Stimulated activated CD8-positive, alpha-beta memory T cell treated with anti-CD3 and anti-CD28 coated beads, Interleukin-7, amount 100 ng/mL, for 1 hour (primary cell): ENCODE measurements at places on chromosomes 16 and 17.

- DNase-seq, result no peak
Measured at GRCh38 chr17:83121921-83122820, 42.8 kb downstream of the METRNL start.

- DNase-seq, result no peak
Measured at GRCh38 chr16:26752166-26752565, 314.6 kb upstream of the C16orf82 start.

GRCh38 chr16:65268331-65268730 lies 146.5 kb upstream of the CDH11 start:
- no peak for DNase-seq

DNA sequence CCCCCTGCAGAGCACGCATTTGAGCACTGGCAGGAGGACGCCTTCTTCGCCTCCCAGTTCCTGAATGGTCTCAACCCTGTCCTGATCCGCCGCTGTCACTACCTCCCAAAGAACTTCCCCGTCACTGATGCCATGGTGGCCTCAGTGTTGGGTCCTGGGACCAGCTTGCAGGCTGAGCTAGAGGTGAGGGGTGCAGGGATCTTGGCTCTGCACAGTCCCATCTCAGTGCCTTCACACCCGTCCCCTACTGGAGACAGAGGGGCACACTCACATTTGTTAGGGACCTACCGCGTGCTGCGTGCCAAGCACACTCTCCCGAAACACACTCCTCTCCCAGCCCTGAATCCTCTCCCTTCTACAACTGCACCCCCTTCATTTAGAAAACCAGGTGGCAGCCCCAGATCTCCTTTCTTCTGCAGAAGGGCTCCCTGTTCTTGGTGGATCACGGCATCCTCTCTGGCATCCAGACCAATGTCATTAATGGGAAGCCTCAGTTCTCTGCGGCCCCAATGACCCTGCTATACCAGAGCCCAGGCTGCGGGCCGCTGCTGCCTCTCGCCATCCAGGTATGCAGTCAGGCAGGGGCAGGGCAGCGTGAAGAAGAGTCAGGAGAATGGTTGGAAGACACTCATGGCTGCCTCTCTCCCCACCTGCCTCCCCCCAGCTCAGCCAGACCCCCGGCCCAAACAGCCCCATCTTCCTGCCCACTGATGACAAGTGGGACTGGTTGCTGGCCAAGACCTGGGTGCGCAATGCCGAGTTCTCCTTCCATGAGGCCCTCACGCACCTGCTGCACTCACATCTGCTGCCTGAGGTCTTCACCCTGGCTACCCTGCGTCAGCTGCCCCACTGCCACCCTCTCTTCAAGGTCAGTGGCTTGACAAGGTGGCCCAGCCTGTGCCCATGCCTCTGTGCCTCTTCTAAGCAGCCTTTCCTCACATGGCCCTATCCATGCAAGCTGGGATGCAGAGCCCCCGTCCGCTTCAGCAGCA lies 6.3 kb downstream of the ALOX15B start:
- DNase-seq, result no peak

DNA sequence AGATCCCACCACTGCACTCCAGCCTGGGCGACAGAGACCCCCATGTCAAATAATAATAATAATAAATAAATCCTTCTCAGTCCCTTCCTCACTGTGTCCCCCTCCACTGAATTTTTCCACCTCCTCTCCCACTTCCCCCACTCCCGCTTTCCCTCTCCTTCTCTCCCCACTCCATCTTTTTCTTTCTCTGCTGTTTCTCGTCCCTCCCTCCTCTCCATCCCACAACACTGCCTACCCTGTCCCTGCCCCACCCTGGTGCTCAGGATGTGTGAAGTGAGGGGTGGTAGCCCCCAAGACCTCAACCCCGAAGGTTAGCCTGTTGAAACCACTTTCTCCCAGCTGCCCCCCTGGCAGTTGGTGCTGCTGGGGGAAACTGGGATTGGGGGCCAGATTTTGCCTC lies 34.4 kb upstream of the STH start:
- DNase-seq, result no peak

- no peak for DNase-seq
Measured at GRCh38 chr16:55152875-55153390, 171.1 kb upstream of the IRX6 start.
